ENCODE measurements at places on chromosomes 1 and 21.

DNA sequence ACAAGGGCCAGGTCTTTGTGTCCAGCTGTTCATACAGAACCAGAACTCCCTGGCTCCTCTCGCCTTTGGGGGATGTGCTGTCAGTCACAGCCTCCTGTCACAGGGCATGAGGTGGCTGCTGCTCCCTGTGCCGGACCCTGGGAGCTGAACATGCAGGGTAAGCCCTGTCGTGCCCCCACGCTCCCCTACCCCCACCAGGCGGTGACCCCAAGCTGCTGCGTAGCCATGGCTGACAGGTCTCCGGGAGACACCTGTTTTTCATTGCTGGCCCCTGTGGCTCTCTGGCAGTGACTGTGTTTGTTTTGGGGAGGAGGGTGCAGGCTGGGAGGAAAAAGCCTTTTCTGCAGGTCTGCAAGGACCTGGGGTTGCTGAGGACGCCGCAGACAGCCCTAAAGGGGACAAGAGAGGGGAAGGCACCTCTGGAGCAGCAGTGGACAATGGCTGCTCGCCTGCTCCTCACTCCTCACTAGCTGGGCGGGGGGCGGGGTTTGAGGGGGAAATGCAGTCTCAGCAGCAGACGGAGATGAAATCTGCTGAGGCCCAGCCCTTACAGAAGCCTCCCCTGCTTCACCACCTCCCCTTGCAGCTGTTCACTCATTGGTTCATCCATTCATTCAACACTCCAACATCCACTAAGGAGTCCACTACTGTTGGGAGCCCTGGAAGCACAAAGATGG is 81.4 kb downstream of the TRABD2B start:
- DNase-seq = no peak

DNA sequence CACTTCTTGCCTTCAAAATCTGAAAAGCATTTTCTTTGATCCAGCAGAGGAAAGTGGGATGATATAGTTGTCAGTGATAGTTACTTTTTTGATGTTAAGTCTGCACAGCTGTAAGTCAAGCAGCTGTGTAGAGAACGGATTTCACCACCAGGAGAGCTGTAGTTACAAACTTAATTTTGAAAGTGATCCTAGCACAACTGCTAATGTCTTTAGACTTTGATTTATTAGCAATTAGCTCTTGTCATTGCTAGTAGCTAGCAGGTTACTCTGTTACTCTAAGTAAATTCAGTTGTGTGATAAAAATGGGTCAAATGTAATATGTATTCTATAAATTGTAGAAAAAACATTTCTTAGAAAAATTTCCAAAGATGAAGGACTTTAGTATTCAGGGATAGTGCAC is 46.0 kb downstream of the ALG6 start:
- no peak for DNase-seq

DNA sequence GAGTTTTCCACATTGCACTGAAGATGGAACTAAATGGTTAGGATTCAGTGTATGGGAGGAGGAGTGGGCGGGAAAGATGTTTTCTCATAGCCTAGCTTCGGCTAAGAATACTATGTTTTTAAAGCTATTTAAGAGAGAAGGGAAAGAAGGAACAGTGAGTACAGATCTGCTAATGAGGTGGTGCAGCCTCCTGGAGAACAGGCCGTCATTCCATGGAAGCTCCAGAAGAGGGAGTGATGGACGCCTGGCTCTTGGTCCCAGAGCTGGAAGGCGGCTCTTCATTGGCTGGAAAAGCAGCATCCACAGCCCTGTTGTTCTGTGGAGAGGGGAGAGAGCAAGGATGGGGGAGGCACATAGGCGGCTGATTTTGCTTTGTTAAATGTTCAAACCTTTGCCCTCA is 6.9 kb downstream of the CAMK1G start:
- no peak for DNase-seq

DNA sequence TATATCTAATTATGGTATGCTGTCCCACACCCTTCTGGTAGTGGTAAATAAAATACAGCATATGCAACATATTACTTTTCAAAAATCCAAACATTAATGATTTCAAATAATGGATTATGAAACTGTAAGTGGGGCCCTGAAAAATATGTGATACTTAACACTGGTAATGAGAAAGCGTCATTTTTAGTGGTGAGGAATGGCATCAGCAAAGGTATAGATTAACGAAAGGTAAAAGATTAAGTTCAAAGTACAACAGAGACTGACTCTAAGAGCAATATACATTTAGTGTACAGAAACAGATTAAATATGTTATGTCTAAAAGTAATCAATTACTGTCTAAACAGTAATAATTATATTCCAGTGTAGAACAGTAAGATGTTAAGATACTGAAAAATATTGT is 194.1 kb downstream of the COL24A1 start:
- DNase-seq = no peak

DNA sequence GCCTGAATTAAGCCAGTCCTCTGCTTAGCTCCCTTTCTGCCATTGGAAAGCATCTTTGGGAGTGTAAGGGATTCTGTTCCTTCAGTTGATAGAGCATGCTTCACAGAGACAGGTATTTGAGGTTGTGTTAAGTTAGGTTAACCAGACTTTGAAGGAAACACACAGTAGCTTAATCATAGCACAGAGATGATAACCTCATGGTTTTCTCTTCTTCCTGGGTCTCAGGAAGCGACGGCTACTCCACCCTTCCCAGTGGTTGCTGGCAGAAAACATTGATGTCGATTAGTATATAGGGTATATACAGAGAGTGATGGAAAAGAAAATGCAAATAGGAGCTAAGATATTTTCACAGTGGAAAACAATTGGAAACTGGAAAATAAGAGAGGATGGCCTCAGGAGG is 42.0 kb downstream of the S1PR1 start:
- no peak for DNase-seq

All from HFF-Myc (cell line).